ENCODE measurements at places on chromosomes 4 and X.

GRCh38 chr4:177099211-177099610, 210.5 kb upstream of the NEIL3 start:
- DNase-seq: no peak

GRCh38 chr4:185874516-185875230, 62.7 kb upstream of the SORBS2 start:
- no peak for DNase-seq

DNA sequence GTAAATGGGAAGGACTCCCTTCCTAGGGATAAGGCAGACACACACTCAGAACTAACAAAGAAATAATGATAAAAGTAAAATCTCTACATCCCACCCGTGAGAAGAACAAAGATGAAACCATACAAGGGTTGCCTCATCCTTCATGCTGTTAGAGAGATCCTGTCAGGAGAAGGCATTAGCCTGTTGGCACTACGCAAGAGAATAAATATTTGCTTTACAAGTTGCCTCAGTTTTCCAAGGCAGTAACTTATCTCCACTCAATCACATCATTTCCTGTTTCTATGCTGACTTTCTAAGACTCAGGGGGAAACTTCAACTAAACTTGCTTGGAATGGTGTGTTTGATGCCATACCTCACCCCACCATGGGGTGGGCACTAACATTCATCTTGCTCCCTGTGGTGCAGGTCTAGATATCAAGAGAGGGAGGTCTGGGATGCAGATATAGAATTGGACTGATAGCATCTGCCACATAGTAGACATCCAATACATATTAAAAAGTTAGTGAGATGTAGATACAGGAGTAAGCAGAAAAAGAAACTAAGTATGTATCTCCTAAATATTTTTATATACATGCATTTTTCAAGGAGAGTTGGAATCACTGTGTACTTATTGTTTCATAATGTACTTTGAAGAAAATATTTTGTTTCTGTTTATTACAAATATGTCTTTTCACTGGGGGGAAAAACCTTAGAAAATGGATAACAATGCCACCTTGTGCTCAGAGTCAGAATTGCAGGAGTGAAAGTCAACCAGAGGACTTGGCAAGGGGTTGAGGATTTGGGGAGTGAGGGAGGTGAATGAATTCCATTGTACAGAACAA, 57.2 kb upstream of the BEX4 start:
- no peak for DNase-seq

DNA sequence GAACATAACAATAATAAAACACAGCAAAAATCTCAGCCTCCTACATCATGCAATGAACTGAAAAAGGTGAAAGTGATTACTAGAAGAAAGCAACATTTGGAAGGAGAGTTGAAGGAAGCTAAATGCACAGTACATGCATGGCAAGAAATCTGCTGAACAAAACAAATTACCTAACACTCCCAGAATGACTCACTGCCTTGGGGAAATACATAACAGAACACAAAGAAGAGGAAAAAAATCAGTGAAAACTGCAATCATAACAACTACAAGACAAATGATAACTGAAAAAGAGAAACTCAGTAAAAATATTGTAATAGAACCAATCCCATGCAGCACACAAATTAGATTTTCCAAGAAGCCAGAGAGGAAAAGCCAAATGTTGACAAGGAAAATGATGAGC, 1513.2 kb downstream of the ARAP2 start:
- DNase-seq: no peak

GRCh38 chr4:37721995-37722638, 35.9 kb upstream of the RELL1 start:
- no peak for DNase-seq

GRCh38 chrX:115173181-115173580, 16.0 kb upstream of the RBMXL3 start:
- DNase-seq: no peak

- no peak for DNase-seq
Measured at GRCh38 chrX:108417257-108417656, 21.0 kb downstream of the COL4A6 start.

DNA sequence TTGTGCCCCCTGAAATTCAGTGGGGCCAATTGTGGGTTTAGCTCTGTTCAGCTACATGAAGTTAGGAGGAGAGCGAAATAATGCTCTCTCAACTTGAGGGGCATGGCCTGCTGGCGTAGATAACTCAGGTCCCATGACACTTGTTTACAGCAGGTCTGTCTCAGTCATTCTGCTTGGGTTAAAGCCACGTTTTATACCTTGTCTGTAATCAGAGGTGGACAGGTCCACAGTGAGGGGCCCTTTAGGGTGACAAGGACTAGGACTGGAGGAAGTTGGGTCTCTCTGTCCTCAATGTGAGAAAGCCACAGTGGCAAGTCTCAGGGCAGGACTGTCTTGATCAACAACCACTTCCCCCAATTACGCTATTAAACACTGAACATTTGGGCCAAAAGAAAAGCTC, 49.0 kb downstream of the PDHA1 start:
- no peak for DNase-seq

GRCh38 chr4:89049853-89050252, 7.1 kb downstream of the FAM13A start:
- DNase-seq: no peak

- DNase-seq: no peak
Measured at GRCh38 chr4:188417181-188417580, 277.9 kb downstream of the TRIML1 start.

- DNase-seq: no peak
Measured at GRCh38 chr4:123409334-123409733, 12.7 kb downstream of the SPRY1 start.

- DNase-seq: no peak
Measured at GRCh38 chrX:75596178-75596577, 73.3 kb upstream of the ZDHHC15 start.

All from activated CD8-positive, alpha-beta memory T cell treated with anti-CD3 and anti-CD28 coated beads for 1 hour (primary cell).